ENCODE measurements at places on chromosomes 5 and 9.

DNA sequence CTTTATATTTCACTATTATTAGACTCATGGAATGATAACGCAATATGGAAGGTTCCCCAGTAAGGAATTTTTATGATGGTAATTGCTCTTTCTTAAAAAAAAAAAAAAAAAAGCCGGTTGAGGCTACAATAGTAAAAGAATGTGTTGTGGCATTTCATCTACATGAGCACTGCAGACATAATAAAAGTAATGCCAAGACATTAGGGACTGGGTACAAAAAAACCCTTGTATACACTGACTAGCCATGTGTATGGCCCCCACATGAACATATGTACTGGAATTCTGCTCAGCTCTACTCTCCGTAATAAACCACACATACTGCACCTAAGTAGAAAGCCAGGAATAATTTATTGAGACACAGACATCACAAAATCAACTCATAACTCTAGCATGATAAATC lies 218.4 kb downstream of the ADAMTS6 start:
- no peak for DNase-seq

DNA sequence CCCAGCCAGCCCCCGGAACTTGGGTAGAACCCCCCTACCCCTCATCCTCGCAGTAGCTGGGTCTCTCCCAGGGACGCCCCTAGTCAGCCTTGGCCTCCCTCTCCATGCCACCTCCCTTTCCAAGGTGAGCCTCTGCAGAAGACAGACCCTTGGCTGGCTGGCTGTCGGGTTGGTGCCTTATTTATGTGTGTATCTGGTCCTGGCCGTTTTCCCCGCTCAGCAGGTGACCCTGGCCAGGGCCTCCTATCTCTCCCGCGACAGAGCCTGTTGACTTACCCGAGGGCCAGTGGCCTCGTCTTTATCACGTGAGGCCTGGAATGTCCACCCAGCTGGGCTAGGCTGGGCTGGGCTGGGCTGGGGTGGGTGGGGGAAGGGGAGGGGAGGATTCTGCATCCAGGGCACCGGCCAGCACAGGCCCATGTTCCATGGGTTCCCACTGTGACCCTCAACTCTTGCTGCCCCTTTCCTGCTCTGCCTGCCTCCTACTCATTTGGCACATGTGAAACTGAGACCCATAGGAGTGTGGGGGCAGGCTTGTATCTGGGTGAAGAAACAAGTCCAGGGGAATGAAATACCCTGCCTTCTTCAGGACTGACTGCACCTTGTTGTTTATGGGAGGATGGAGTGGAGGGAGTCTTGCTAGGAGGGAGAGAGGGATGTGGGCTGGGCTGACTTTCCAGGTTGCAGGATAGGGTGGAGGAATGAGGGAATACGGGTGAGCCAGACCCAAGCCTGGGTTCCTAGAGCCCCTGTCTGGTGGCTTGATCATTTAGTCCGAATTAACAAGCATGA lies 3.1 kb downstream of the CXXC5 start:
- no peak for DNase-seq

DNA sequence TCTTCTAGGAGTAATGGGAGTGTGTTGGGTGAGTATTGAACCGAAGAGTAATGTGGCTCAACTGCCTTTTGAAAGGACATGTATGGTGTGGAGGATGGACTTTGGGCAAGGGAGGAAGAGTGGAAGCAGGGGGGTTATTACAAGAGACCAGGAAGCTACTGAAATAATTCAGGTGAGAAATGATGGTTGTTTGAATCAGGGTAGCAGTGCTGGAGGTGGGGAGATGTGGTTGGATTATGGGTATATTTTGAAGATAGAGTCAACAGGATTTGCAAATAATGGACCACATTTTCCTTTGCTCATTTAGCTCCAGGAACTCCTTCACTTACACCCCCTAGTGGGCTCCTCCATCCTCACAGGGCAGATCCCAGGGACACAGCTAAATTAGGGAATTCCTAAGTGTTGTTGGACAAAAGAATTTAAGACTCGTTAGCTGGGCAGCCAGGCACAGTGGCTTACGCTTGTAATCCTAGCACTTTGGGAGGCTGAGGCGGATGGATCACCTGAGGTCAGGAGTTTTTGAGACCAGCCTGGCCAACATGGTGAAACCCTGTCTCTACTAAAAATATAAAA lies 1.2 kb upstream of the SLC4A9 start:
- no peak for DNase-seq

DNA sequence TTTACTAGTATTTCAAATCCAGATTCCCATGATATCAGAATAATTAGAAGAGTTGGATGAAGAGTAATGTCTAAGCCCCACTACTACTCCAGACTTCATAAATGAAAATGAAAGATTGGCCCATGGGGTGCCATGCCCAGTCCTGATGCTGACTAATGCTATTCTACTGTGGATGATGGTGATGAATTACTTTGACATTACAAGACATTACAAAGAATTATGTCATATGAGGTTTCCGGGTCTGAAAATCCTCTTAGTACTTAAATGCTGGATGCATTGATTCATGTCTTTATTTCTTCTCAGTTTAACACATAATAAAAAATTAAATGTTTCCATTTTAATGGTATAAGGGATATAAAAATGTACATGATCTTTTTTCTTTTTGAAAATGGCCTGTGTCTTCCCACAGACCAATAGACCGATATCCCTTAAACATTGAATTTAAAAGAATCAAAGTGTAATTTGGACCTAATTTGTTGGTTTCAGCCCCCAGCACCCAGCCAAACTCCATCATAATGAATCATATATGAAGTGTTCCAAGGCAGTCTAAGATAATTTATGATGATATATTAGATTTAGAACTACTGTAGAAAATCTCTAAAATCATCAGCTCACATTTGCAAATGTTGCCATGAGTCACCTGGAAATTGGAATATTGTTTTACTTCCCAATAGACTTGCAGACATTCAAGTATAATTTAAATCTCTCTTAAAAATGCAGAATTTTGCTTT lies 223.6 kb upstream of the SGCD start:
- no peak for DNase-seq

GRCh38 chr5:178221282-178221681 lies 11.3 kb downstream of the PHYKPL start:
- no peak for DNase-seq

GRCh38 chr9:27429436-27429835 lies 94.7 kb upstream of the IFNK start:
- DNase-seq = no peak

DNA sequence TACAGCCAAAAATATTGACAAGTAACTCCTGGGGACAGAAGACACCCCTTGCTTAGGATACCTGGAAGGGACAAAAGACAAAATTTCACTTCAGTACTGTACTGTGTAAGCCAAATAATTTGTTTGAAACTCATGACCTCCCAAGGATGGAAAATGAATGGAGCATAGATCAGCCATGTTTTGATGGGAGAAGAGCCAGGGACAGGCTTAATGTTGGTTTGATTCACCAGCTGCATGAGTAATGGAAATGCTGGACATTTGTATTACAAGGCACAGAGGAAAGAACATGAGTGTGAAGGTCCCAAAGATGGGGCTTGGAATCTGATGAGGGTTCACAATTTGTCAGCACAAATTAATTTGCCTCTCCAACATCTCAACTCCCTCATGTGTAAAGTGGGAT lies 122.8 kb downstream of the ENC1 start:
- no peak for DNase-seq

DNA sequence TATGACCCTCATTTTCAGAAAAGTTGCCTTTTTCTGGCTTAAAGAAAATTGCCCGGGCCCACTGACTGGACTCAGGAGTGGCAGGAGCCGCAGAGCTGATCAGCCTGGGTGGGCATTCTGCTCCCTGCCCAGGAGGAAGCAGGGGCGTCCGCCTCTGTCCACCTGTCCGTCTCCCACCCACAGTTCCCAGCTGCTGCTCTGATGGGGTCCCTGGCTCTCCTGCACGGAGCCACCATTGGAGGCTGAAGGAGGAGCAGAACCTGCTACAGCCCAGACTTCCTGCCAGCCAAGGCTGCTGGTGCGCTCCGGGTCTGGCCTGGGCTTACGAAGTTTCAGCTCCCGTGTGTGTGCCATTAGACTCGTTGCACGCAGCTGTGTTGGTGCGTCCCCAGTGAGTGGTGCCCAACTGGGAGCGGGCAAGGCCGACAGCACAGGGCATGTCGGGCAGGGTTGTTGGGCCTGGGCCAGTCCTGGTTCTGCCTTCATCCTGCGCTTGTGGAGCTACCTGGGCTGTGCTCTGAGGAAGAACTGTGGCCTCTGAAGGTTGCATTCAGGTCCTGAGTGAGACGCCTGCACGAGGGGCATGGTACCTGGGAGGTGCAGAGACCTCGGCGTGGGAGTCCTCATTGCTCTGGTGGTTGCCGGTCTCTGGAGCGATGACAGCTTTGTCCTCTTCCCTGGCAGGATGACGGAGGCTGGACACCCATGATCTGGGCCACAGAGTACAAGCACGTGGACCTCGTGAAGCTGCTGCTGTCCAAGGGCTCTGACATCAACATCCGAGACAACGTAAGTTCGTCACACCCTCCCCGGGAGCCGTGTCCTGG lies 77.2 kb upstream of the CACNA1B start:
- DNase-seq = no peak

GRCh38 chr5:90783460-90784333 lies 225.1 kb downstream of the ADGRV1 start:
- peak; percentile 37 for DNase-seq

- no peak for DNase-seq
Observed at GRCh38 chr5:140042643-140043507, at the start of gene NRG2. Gene NRG2 (minus strand): TSS chr5:140043299.

GRCh38 chr9:94084314-94084713 lies at the start of gene PTPDC1:
Gene PTPDC1 (plus strand): TSS chr9:94084464. CDS start chr9:94084531, 67 bp downstream.
- DNase-seq = no peak

- no peak for DNase-seq
Observed at GRCh38 chr5:139512786-139513390, 30.3 kb upstream of the STING1 start.

DNA sequence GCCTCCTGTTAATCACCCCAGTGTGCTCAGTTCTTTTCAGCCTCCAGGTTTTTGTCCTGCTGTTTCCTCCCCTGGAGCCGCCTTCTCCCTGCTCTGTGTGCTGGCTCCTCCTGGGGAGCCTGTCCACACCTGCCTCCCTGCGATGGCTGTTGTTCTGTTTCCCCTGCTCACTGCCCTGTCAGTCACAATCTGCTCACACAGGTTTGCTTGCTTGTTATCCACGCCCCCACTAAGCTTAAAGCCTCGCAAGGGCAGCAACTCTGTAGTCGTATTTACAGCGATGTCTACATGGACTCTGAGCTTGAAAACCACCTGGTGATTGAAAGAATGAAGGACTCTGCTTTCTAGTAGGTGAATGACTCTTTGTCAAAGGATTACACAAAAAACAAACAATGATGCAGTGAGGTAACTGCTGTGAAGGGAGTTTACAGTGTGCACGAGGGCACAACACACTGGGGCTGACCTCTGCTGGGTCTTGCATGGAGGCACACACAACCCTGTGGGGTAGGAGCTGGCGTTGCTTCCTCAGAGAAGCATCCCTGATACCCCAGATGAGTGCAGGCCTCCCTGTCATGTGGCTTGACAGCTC lies 39.6 kb upstream of the TEX48 start:
- no peak for DNase-seq

DNA sequence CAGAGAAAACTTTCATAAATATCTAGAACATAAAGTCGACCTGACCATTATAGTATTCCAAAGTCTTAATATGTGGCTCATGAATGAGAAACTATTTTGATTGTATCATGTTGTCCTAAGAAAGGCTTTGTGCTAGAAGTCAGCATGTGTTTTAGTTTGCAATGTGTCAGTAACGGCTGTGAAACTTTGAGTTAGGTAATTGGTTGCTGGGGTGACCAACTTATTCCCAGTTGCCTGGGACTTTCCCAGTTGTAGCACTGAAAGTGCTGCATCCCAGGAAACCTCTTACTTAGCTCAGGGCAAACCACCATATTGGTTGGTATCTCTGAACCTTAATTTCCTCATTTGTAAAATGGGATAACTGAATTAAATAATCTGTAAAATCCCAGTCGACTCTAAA lies 114.6 kb upstream of the SLC12A2 start:
- no peak for DNase-seq

- DNase-seq = no peak
Observed at GRCh38 chr5:60649288-60649917, 50.6 kb downstream of the DEPDC1B start.

DNA sequence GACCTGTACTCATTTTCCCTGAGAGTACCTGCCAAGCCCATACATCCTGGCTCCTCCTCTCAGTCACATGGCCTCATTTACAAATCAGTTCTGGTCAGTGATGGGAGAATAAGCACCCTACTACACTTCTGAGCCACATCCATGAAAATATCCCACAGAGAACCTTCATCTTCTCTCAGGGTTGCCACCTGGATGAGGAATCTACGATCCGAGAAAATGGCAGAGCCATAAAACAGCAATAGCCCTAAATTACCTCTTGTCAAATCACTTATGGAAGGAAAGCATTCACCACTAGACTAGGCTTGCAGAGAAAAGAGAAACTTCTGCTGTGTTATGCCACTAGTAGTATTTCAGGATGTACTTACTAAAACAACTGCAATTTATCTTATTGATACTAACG lies 324.8 kb downstream of the BNC2 start:
- DNase-seq = no peak

DNA sequence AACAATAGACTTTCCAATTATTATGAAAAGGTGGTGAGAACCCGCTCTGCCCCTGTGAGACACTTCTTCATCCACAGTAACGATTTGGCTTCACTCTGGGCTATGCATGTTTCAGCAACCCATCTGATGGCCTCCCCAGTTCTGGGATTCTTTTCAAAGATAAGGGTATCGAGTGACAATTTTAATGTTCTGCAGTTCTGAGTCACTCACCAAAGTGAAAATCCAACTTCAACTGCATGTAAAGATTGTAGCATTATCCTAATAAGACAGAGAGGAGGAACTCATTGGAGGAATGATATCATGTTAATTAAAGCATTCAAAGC lies 1078.3 kb upstream of the SEMA6A start:
- no peak for DNase-seq

GRCh38 chr5:137203011-137203632 lies 296.0 kb downstream of the SPOCK1 start:
- no peak for DNase-seq

DNA sequence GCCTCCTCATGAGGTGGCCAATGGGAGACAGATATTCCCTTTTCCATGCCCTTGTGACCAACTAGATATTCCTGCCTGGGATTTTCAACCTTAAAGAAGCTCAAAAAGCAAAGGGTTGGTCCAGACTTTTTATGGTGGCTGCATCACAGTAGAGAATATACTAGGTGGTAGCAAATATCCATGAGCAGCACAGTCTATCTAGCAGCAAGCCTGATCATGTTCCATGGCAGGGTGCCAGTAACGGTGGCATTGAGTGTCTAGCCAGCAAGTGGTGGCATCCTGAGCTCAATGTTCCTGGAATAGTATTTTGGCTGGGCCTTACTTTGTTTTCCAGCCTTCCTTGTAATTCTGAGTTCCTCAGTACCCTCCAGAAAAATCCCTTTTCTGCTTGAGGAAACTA lies 25.8 kb downstream of the CDC25C start:
- no peak for DNase-seq

DNA sequence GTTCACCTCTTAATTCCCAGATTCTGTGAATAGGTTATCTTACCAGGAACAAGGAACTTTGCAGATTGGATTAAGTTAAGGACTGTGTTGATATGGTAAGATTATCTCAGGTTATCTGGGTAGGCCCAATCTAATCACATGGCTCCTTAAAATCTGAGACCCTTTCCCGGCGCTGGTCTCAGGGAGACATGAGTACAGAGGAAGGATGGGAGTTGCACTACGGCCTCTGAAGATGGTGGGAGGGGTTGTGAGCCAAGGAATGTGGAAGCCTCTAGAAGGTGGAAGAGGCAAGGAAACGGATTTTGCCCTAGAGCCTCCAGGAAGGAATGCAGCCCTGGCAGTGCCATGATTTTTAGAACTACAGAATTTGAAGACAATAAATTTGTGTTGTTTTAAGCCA lies 95.1 kb downstream of the AK8 start:
- DNase-seq = no peak

GRCh38 chr9:127169575-127169883 lies 47.1 kb upstream of the ANGPTL2 start:
- no peak for DNase-seq
